Tibial nerve (tissue), 4 donors: ENCODE measurements at places on chromosomes 12 and 14. TPM values are rescaled to one million over a fixed set of nuclear protein-coding genes. Genes with fewer than 3 reads are reported as not detected.

DNA sequence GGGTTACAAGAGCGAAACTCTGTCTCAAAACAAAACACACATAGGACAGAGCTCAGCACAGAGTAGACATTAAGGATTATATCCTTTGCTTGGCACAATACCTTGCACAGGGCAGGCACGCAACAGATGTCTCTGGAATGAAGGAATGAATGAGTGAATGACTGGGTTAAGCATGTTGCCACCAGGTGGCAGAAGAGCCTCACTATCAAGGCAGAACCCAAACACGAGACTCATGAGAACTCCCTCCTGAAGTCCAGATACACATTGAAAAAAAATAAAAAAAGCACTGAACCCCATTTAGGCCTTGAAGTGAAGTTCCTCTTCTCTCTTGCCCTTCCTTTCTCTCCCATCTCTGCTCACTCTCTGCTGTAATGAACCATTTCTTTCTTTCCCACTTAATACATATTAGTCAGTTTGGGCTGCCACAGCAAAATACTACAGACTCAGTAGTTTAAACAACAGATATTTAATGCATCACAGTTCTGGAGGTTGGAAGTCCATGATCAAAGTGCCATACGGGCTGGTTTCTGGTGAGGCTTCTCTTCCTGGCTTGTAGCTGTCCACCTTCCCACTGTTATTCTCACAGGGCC lies 26.6 kb upstream of the LTA4H start:
- H3K27ac ChIP-seq: no peak overlapping the region
- H3K4me1 ChIP-seq: peaks cover 5% of the 10 kb centered on the region
- H3K36me3 ChIP-seq: no peaks in the 10 kb centered on the region
- DNase-seq: peak; percentile 50

GRCh38 chr14:73567951-73568885 lies 795 bp upstream of the ACOT2 start:
- no peaks in the 10 kb centered on the region for H3K36me3 ChIP-seq
- H3K4me1 ChIP-seq: peaks cover 13% of the 10 kb centered on the region
- H3K27ac ChIP-seq: peak overlapping the region; percentile 85
- DNase-seq: no peak
- H3K4me3 ChIP-seq: peak overlapping the region; percentile 67
- H3K27me3 ChIP-seq: no peaks in the 10 kb centered on the region

- H3K27me3 ChIP-seq: no peaks in the 10 kb centered on the region
- no peaks in the 10 kb centered on the region for H3K4me1 ChIP-seq
- H3K36me3 ChIP-seq: no peaks in the 10 kb centered on the region
- DNase-seq: no peak
- no peak overlapping the region for H3K4me3 ChIP-seq
Observed at GRCh38 chr12:97520106-97520505, 57.5 kb downstream of the RMST start.

- no peak for DNase-seq
- H3K36me3 ChIP-seq: no peaks in the 10 kb centered on the region
- H3K4me3 ChIP-seq: no peak overlapping the region
- H3K27me3 ChIP-seq: no peaks in the 10 kb centered on the region
Observed at GRCh38 chr14:65211341-65211987, 109.1 kb upstream of the MAX start.

GRCh38 chr12:68808388-68809189 lies 612 bp downstream of the MDM2 start:
- peaks cover 34% of the 10 kb centered on the region for H3K36me3 ChIP-seq
- peak; percentile 66 for DNase-seq
- no peaks in the 10 kb centered on the region for H3K27me3 ChIP-seq
- H3K4me3 ChIP-seq: peak overlapping the region; percentile 94

- no peaks in the 10 kb centered on the region for H3K27me3 ChIP-seq
- H3K4me3 ChIP-seq: no peak overlapping the region
- H3K36me3 ChIP-seq: no peaks in the 10 kb centered on the region
- H3K4me1 ChIP-seq: no peaks in the 10 kb centered on the region
- no peak overlapping the region for H3K27ac ChIP-seq
- DNase-seq: no peak
Observed at GRCh38 chr12:15307079-15307478, 15.2 kb upstream of the PTPRO start.

Gene HCAR1
- total RNA-seq: 1.3 TPM

Gene SLC10A1
- not detected for total RNA-seq

Gene TMBIM6
- 284 TPM for total RNA-seq

Gene TAS2R7
- total RNA-seq: not detected

Gene CYP46A1
- 1.5 TPM for total RNA-seq
